Activated CD8-positive, alpha-beta memory T cell treated with anti-CD3 and anti-CD28 coated beads for 1 hour (primary cell): ENCODE measurements at places on chromosomes 3 and 15.

GRCh38 chr3:42072831-42073301 lies 18.3 kb upstream of the TRAK1 start:
- no peak for DNase-seq

DNA sequence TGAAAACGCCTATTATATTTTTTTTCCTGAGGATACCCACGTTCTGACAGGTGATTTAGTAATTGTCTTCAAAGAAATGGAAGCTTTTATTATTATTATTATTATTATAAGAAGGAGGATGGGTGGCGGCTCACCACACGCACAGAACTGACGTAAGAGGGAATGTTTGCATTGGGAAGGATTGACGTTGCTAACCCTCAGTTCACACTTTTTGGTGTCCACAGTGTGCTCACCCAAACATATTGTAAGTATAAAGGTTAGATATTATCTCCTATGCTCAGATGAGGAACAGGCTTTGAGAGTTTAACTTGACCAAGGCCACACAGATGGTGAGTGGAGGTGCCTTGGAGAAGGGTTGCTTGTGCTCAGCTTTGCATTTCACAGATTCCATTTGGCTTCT lies 533.5 kb upstream of the TBL1XR1 start:
- DNase-seq: no peak

DNA sequence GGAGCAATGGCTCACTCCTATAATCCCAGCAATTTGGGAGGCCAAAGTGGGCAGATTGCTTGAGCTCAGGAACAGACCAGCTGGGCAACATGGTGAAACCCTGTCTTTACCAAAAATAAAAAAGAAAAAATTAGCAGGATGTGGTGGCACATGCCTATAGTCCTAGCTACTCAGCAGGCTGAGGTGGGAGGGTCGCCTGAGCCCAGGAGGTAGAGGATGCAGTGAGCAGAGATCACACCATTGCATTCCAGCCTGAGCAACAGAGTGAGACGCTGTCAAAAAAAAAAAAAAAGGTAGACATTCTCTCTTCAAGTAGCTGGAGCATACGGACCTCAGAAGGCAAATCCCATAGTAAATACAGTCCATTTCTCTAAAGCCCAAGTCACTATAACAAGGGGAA lies 7.1 kb upstream of the C3orf80 start:
- no peak for DNase-seq

GRCh38 chr3:168338161-168338560 lies 242.4 kb upstream of the GOLIM4 start:
- DNase-seq: no peak

DNA sequence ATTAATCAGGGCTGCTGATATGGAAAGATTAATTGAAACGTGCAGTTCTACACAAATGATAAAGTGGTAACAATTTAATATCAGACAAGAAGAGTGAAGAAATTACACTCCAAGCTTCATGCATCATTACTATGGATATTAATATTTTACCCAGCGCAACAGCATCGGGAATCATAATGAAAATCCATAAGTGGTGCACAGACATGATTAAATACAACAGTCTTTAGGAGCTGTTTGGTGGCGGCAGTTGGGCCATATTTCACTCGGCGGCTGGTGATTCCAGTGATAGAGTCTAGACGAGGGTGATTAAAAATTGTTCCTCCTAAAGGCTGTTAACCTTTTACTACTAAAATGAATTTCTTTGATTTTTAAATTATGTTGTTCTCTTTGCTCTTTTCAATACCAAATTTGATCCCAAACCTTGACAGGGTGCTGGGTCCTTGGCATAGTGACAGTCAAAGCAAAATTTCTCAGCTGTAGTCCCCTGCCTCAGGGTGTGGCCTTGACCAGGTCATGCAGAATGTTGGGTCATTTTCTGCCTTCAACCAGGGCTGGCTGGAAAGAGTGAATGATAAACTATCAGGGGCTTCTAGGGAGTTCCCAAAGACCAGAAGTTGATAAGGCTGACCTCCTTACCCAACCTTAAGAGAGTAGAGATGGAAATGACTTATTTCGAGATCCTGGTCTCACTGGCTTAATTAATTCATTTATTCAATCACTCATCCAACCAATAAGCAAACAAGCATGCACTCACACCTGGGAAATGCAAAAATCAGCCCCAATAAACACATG lies 392.0 kb downstream of the IL20RB start:
- DNase-seq: no peak

- no peak for DNase-seq
These were observed 48.6 kb downstream of the ZBTB20 start for GRCh38 chr3:115098354-115099073.

DNA sequence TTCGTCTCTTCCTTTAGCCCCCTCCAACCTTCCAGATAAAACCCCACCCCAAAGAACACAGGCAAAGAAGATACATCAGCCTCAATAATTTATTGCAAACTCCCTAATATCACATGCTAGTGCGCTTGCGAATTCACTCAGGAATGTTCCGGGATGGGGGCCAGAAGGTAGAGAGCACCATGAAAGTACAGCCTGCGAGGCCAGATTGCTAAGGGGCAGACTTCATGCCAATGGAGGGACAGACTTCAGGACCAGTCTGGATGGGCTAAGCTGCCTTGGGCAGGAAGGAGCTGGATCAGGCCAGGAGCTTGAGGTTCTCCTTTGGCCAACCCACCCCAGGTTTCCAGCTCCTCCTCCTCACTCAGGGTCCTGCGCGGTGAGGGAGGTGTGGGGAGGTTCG lies 13.4 kb downstream of the CIDEC start:
- DNase-seq: no peak

DNA sequence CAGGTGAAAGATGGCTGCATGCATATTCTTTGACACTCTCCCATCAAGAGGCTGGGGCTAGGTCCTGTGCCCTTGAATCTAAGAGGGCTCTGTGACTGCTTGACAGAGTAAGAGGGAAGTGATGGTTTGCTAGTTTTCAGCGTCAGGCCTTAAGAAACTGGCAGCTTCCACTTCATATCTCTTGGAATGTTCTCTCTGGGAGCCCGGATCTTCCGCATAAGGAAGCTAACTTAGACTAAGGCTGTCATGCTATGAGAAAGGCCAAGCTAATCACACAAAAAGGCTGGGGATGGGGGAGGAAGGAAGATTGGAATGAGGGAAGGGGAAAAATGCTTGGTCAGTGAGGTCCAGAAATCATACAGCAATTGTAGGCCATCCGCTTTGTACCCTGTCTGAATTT lies 50.0 kb downstream of the MB21D2 start:
- DNase-seq: no peak

DNA sequence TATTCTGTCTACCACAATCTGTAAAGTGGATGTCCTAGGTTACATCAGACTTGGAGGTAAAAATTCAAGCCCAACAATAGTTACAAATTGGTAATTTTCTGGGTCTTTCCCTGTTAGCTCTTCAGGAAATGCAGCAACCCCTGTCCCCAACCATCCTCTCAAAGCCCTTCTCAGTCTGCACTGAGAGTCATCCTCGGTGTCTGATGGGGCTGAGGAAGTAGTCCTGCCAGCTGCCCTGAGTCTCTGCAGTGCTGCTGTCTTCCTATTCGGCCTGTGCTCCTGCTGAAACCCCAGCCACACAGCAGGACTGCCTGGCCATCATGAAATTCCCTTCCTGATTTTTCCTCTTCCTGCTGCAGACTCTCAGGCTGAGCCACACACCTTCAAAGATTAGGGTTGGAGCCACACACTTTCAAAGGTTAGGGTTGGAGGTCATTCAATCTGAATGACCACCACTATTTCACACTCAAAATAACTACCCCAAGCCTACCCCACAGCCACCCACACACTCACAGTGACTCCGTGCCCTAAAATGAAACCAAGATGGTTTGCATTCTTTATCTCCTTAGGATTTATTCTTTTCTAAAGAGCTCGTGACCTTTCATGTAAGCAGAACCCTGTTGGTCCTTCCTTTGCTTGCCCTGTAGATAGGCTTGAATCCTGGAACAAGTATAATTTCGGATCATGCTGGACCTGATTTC lies 17.6 kb downstream of the TRIM42 start:
- DNase-seq: no peak

- DNase-seq: no peak
These were observed 8.3 kb downstream of the PSTPIP1 start for GRCh38 chr15:77002954-77003912.

DNA sequence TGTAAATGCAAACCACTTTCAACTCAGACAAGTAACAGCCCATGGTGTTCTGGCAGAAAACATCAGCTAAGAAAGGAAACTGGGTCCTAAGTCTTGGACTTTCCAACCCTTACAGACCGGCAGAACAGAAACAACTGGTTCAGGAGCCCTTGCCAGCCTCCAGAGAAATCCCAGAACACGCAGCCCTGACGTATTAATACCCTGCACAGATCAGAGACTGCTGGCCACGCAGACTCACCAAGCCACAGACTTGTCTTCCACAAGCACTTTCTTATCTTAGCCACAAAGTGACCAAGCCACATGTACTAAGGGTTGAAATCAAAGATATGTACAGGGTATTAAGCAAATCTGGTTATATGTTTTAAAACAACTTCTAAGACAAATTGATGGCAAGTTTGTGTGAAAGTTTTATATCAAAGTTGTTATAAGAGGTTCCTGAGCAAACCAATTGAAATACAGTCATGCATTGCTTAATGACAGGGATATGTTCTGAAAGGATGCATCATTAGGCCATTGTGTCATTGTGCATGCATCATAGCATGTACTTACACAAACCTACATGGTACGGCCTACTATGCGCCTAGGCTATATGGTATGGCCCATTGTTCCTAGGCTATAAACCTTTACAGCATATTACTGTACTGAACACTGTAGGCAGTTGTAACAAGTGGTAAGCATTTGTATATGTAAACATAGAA lies 36.8 kb downstream of the BTD start:
- DNase-seq: no peak

DNA sequence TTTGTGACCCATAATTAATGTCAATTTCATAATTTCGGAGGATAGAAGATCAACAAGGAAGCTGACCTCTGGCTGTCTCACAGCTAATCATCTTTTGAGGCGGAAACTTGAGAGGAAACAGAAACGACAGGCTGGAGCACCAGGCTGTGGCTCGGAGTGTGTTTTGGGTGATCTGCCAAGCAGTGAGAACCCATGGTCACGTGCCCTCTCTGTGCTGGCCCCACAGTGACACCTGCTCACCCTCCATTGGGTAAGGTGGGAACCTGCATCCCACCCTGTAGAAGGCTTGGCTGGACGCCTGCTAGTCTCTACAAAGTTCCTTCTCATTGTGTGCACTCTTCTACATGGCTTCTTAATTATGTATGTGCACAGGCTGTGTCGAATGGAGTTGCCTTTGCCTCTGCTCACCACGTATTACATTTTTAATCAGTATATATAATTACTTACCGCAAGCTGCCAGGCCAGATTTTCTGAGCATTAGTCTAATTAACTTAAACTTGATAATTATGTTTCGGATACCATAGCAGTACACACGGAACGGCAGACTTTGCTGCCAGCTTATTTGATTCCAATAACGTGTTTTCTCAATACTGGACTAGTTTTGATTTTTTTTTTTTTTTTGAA lies 719.4 kb upstream of the CFAP20DC start:
- DNase-seq: no peak

GRCh38 chr3:16449369-16449768 lies 64.1 kb downstream of the RFTN1 start:
- no peak for DNase-seq

DNA sequence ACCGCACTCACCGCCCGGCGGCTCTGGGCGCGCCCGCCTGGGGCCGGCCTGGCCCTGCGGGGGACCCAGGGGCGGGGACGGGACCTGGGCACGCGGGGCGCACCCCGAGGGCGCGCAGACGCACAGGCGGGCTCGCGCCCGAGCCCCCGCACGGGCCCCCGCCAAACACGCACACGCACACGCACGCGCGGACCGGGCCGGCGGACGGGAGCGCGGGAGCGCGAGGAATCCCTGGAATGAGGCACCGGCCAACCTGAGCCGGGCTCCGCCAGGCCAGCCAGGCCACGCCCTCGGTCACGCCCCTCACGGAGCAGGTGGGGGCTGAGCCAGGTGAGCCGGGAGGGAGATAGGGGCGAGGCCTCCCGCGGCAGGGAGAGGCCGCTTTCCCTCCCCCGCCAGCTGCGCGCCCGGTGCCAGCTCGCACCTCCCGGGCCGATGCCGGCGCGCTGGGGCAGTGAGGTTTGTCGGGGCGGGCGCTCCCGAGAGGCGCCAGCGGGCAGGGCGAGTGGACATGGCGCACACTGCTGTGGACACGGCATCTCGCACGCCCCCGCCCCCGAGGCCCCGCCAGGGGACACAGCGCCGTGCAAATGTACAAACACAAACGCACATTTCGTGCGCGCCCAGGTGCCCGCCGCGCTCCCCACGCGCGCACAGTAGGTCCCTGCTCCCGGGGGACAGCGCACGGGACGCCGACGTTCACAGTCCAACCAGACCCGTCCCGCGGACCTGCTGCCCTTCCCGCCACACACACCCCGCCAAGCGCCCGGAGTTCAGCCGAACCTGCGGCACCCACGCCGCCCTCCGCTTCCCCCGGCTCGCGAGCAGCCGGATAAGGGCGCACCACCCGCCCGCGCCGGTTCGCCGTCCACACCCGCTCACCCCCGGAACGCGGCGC lies 75.9 kb upstream of the VGLL4 start:
- peak; percentile 65 for DNase-seq

- DNase-seq: no peak
These were observed 43.9 kb downstream of the CHDH start for GRCh38 chr3:53802256-53802880.

DNA sequence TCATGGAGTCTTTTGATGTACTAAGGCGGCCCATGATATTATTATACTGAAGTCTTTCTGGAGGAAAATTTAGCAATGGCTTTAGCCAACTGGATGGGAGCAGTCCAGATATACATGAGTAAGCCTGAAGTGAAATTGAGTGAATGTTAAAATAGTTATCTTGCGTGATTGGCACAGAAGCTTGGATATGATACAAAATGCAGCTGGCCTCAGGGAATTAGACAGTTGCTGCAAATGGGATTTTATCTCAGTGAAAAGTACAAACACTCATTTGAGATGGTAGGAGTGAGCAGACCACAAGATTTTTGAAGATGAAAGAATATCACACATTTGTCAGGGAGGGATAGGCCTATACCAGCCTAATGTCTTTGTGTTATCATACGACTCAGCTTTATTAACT lies 8.9 kb downstream of the LMOD3 start:
- DNase-seq: no peak

DNA sequence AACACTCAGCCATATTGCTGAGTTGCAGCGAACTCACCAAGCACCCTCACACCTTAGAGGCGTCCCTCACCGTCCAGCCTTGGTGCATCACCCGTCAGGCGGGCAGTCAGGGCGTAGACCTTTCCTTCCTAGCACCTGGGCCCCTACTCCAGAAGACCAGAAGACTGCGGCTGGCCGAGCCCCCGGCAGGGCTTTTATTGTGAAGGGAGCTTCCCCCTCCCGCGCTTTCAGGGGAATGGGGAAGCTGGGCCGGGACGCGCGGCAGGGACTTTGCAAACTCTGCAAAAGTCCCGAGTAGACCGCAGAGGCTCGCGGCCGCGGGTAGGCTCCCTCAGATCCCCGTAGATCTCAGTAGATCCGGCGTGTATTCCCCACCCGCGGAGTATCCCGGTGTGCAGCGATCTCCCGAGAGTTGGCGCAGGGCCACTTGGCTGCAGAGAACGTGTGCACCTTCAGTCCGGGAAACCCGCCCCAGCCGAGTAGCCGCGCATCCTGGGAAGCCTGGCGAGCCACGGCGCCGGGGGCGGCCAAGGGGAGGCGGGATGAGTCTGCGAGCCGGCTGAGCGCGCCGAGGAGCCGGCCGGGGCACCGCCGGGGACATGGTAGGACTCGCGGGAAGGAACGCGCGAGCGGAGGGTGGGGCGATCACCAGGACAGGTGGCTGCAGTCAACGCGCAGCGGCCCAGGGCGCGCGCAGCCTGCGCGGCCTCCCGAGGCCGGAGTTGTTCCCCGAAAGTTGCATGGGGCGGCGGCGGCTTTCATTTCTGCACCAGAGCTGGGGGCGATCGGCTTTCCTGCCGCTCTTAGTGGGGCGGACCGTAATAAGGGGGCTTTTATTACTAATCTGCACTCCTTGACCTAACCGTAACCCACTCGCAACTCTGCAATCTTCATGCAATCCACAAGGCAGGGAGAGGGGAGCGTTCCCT lies at the start of gene GASK1A:
Gene GASK1A (plus strand): TSS at position 268 of the 929 bp plus-strand sequence. CDS start 332 bp downstream, at position 600.
- DNase-seq: no peak
